ENCODE measurements at places on chromosomes 11 and 22. TPM values are rescaled to one million over a fixed set of nuclear protein-coding genes. Genes with fewer than 3 reads are reported as not detected.

MMP1 gene
- 0.04 TPM for total RNA-seq

KRTAP5-10 gene
- not detected for total RNA-seq

OR4C45 gene
- not detected for total RNA-seq

HPX gene
- 1.3 TPM for total RNA-seq

- peak; percentile 76 for DNase-seq
- no peak overlapping the region for H3K4me3 ChIP-seq
- H3K27ac ChIP-seq: peak overlapping the region; percentile 63
- no peaks in the 10 kb centered on the region for H3K27me3 ChIP-seq
Measured at GRCh38 chr11:73384872-73385689, 8.9 kb downstream of the RELT start.

GRCh38 chr11:75135021-75135650 is 15.8 kb upstream of the SLCO2B1 start:
- no peak for DNase-seq
- no peaks in the 10 kb centered on the region for H3K4me1 ChIP-seq
- no peaks in the 10 kb centered on the region for H3K27me3 ChIP-seq
- H3K4me3 ChIP-seq: no peak overlapping the region
- no peaks in the 10 kb centered on the region for H3K36me3 ChIP-seq

DNA sequence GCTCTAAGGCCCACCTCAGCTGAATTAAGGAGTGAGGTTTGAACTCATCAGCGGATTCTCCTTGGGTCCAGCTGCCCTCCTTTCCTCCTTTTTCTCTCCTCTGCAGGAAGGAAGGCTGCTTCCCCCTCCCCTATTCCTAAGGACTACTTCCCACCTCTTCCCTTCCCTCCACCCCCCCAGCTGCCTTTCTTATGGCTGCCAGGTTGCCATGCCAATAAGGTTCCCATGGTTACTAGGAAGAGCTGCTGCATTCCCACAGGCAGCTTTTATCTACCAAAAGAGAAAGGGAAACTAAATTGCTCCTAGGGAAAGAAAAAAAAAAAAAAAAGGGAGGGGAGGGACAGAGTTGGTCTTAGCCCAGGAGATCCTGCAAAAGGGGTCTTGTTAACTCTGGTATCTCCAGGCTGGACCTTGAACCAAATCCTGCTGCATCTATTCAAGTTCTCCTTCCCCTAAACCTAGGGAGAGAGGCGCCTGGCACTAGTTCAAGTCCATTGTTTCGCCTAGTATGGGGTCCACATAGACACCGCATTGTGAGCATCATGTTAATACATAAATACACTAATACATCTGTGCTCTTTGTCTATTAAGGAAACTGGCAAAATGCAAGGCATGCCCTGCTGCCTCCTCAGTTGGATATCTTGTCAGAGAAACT is 21.2 kb upstream of the FEZ1 start:
- peak; percentile 82 for DNase-seq
- H3K27ac ChIP-seq: no peak overlapping the region
- no peaks in the 10 kb centered on the region for H3K36me3 ChIP-seq
- no peak overlapping the region for H3K4me3 ChIP-seq
- H3K27me3 ChIP-seq: no peaks in the 10 kb centered on the region

DNA sequence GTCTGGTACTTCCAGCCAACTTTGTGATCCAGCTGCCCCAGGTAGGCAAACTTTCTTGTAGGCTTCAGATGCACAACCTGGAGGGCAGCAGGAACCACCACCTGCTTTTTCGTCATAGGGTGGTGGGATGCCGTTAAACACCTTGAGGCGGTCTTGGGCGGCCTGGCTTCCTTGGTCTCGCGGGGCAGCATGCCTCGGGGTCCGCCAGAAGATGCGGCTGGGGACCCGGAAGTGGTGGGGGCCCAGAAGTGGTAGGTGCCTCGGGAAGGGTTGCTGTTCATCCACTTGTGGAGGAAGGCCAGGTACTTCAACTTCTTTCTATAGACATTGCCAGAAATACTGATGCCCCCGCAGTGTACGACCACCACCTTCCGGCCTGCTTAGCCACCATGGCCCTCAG is 13.3 kb downstream of the DUSP18 start:
- H3K27me3 ChIP-seq: no peaks in the 10 kb centered on the region
- no peaks in the 10 kb centered on the region for H3K36me3 ChIP-seq
- H3K4me1 ChIP-seq: peaks cover 4% of the 10 kb centered on the region
- H3K4me3 ChIP-seq: no peak overlapping the region
- DNase-seq: no peak

GRCh38 chr22:47673557-47673956 is 911.1 kb downstream of the TBC1D22A start:
- H3K27me3 ChIP-seq: no peaks in the 10 kb centered on the region
- no peaks in the 10 kb centered on the region for H3K4me1 ChIP-seq
- H3K27ac ChIP-seq: no peak overlapping the region
- H3K4me3 ChIP-seq: no peak overlapping the region

Measured in muscle of leg (tissue), 16 donors.